ENCODE measurements at places on chromosomes 5 and 9.

DNA sequence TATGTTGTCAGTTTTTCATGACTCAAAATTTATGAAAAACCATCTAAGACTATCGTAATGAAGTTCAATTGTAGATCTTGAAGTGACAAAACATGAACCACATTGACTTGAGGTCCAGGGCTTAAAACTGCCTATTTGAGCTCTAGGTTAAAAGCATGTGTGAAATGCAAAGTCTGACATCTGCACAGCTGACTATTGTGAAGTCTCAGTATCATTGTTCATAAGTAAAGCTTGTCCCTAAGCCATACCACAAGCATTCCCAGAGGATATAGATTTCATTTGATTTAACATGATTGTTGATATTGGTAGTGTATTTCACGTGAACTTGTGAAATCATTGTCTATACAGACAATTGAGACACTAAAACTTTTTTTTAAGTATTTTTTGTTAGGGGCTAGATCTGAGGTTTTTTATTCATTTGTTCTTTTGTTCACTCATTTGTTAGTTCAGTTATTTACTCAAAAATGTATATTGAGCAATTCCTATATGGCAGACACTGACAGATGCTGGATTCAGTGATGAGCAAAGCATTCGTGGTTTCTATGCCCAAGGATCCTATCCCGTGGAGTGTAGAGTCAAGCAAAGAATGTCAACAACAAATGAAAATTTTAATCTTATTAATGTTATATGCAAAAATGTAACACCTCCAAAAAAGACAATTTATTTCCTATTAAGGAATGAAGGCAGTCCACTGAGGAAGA, 485.2 kb downstream of the RAB3C start:
- no peak for DNase-seq

- no peak for DNase-seq
Observed at GRCh38 chr9:32698706-32699277, 63.3 kb upstream of the TAF1L start.

DNA sequence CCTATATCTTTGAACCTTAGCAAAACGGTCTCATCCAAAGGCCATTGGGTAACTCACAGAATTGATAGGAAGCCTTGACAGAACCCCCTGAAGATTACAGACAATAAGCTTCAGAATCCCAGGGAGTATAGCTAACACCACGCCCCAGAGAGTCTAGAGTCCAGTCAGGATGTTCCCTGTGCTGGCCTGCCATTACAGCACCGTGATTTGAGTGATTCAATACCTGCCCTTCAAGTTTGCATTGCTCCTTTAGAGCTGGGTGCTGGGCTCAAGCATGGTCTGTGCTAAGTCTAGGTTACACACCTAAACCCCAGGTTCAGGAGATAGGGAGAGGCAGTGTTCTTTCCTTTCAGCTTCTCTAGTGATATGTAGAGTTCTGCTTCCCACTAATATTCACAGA, 90.5 kb downstream of the RASEF start:
- DNase-seq: no peak

GRCh38 chr9:132784286-132784830, 93.7 kb downstream of the AK8 start:
- DNase-seq: no peak

Data from NCI-H2081 (cell line).